T-helper 9 cell (primary cell): ENCODE measurements at places on chromosomes 7 and 10.

- DNase-seq: no peak
These were observed 12.5 kb upstream of the LYZL1 start for GRCh38 chr10:29276251-29276850.

DNA sequence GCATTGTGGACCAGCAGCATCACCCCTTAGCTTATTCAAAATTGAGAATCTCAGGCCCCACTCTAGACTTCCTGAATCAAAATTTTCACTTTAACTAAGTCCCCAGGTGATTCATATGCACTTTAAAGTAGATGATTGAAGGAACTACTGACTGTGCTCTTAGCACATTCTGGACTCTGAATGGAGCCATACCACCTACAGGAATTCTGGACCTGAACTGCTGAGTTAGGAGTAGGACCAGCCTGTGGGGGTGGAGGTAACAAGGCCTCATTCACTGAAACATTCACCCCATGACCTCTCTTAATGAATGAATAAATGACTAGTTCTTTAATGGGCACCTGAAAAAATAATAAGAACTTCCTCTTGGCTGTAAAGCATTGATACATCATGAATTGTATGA lies 7.3 kb downstream of the PDK4 start:
- no peak for DNase-seq

DNA sequence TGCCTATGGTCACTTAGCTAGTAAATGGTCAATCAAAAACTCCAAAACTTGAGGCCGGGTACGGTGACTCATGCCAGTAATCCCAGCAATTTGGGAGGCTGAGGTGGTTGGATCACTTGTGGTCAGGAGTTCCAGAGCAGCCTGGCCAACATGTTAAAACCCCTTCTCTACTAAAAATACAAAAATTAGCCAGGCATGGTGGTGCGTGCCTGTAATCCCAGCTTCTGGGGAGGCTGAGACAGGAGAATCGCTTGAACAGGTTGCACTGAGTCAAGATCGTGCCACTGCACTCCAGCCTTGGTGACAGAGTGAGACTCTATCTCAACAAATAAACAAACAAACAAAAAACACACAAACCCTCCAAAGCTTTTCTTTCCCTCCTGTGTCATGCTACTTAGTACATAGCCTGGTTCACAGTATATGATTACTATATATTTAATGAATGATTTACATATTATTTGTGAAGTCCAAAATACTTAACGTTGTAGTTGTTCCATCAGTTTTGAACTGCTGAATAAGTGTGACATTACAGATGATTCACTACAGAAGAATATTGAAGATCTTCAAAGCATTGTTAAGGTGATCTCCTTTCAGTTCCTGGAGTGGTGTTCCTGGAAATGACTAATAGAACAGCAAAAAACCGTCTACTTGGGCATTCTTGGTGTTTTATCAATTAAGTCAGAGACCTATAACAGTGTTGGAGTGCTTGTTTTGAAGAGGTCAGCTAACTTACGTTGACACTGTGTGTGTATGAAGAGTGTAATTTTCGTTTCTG lies 72.9 kb downstream of the ADK start:
- DNase-seq: no peak

DNA sequence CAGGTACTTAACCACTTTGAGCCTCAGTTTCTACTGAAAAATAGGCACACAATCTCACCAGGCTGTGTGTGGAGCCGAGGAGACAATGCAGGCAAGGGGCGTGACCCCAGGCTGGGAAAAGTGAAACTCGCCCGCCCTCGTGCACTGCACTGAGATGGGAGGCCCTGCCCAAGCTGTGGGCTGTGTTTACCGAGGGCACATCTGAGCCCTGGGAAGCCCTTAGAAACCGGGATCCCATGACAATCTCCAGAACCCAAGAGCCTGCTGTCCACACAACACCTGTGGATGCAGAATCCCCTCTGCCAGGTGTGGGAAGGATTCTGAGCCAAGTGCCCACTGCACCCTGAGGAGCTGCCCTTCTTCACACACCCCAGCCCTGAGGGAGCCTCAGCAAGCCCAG lies 198.3 kb downstream of the GRID1 start:
- DNase-seq: no peak

- no peak for DNase-seq
These were observed 123.9 kb upstream of the FAM171A1 start for GRCh38 chr10:15494850-15495506.

DNA sequence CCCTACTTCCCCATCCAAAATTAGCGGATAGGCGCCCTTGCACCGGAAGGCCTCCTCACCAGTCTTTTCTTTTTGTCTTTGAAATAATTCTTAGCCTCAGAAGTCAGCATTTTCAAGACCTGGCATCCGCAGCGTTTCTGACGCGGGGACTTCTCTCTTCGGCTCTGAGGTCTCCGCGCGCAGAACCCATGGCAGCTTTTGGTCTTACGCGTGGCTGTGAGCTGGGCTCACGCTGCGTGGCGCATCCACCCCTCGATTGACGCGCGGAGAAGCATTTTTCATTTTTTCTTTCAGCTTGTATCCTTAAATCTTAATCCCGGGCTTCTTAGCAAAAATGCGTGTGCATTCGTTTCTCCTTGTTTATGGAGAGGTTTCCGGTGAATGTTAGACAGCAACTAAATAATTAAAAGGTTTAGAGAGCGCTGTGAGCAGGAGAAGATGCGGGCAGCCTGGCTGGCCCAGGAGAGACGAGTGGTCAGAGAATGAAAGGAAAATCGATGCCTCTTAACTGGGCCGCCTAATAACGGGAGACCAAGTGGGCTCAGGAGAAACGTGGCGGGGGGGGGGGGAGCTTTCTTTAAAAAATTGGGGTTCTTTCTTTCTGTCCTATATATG lies 2.0 kb upstream of the GATA3 start:
- no peak for DNase-seq

DNA sequence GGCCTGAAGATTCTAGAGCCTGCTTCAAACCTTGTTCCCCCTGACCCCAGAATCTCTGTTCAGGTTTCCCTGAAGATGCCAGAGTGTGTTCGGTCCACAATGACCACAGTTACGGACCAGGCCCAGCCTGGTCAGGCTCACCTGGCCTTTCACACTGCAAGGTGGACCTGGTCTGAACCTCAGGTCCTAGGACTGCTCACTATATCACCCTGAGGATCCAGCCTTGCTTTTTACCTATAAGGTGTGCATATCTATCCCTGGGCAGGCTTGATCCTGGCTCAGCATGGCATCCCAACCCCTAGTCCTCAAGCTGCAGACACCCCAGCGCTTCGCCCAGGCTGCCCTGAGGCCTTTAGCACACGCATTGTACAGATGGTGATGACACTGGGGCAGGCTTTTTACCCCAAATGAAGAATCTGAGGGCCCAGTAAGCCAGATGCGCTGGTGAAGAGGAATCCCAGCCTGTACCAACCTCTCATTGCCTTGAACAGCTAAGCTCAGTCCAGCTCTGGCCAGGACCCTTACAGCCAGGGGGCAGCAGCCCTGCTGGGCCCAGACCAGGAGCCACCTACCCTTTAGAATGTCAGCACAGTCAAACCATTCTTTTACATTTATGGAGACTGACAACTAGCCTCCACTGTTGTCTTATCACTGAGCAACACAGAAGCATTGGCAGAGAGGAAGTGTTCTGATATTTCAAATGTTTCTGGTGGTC lies 28.0 kb downstream of the MAT1A start:
- no peak for DNase-seq

- DNase-seq: no peak
These were observed 463.6 kb downstream of the ZWINT start for GRCh38 chr10:55897490-55897921.

GRCh38 chr10:113060201-113061053 lies 110.4 kb downstream of the TCF7L2 start:
- no peak for DNase-seq

GRCh38 chr7:117225536-117225935 lies 97.3 kb downstream of the WNT2 start:
- DNase-seq: no peak

GRCh38 chr10:52074505-52075026 lies 239.5 kb upstream of the DKK1 start:
- DNase-seq: no peak

DNA sequence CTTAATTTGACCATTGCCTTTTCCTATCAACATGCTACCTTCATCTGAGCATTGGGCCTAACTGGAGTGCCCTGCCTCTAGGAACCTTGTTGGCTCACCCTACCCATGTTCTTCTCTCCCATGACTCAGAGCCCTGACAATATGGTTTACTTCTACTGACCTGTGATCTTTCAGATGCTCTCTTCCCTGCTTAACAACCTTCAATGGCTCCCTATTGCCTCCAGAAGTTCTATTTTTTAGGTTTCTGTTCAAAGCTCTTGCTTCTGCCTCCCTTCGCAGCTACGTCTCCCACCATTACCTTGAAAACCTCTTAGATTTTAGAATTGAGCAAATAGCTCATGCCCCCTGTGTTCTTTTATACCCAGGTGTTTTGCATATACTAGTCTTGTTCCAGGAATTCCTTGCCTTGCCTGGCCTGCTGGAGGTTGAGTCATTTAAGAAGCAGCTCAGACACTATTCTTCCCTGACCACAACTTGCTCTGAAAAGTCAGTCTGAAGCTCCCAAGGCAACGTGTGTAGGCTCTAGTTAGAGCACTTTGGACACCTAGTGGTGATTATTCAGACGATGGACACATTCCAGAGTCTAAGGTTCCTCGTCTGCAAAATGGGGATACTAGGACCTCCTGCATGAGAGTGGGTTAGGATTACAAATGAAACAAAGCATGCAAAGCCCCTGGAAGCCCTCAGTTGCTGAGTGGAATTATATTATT lies 64.4 kb upstream of the EMX2 start:
- DNase-seq: no peak

GRCh38 chr7:36310897-36311296 lies 78.8 kb upstream of the ANLN start:
- DNase-seq: no peak

- no peak for DNase-seq
These were observed 16.7 kb upstream of the ABCC2 start for GRCh38 chr10:99765672-99766301.

- DNase-seq: no peak
These were observed 282.6 kb downstream of the SKIDA1 start for GRCh38 chr10:21242915-21243314.

GRCh38 chr10:7491949-7492659 lies 81.3 kb upstream of the SFMBT2 start:
- no peak for DNase-seq

GRCh38 chr7:52857367-52857766 lies 178.1 kb upstream of the POM121L12 start:
- no peak for DNase-seq

DNA sequence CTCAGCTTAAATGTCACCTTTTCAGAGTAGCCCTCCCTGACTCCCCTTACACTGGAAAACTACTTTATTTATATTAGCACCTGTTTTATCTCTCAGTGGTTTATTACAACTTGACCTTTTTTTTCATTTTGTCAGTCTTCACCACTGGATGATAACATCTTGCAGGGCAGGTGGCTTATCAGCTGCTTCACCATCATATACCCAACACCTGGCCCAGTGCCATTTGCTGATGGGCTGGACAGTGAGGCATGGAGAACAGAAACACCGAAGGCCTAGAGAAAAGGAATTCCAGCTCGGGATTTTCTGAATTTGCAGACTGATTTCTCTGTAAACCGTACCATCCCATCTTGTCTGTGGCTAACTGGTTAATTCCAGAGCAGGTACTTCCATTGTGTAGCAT lies 48.5 kb downstream of the SORCS3 start:
- DNase-seq: no peak

- no peak for DNase-seq
These were observed 2.2 kb downstream of the GTF2IRD1 start for GRCh38 chr7:74455928-74456327.

DNA sequence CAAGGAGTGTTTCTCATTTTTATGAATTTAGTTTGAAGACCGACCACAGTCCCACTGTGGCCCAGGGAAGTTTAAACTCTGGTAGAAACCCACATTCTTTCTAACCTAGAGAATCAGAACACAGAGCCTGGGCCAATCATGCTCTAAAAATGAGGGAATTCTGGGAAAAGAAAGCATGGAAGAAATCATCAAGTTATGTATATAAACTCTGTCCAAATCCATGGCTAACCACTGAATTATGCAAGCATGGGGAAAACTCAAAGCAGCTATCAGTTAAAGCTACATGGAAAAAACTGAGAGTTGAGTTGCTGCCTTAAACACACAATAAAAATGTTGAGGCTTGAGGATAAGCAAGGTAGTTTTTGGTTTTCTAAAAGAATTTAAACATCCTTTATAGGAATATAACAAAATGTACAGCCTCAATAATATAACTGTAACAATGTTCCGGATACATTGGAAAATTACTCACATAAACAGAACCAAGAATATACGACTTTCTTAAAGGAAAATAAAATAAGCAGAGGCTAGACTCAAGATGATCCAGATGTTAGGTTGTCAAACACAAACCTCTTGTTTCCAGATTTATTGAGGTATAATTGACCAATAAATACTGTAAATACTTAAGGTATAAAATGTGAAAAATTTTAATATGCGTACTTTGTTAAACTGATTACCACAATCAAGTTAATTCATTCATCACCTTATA lies 311.2 kb upstream of the GNAI1 start:
- DNase-seq: no peak

- no peak for DNase-seq
These were observed 63.0 kb downstream of the VAX1 start for GRCh38 chr10:117075064-117075463.

GRCh38 chr10:125023862-125024496 lies 82.1 kb downstream of the ZRANB1 start:
- DNase-seq: no peak

DNA sequence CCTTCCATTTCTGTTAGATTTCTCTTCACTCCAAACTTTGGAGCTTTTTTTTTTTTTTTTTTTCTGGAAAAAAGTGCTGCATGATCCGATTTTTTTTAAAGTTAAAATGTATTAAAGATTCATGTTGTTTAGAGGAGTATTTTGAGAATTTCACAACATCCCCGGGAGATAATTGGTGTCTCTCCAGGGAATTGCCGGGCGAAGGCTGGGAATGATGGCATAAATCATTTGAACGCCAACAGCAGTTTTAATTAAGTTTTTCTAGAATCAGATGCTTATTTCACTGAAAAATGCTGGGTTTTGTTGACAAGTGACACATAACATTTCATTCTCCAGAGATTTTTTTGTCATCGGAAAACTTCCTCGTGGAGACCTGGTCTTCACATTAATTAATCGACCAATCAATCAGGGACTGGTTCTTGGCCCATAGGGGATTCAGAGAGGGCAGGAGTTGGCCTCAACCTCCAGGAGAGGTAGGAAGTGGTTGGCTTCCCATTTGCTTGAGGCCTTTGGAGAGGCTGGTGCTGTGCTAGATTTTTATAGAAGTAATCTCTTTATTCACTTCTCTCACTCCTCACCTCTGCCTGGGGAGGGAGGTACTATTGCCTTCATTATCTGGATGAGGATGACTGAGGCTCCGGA lies 439.4 kb downstream of the TYW1 start:
- no peak for DNase-seq

- DNase-seq: no peak
These were observed 15.9 kb downstream of the C10orf90 start for GRCh38 chr10:126654579-126654978.

GRCh38 chr7:28132959-28133870 lies 47.4 kb downstream of the JAZF1 start:
- DNase-seq: no peak

GRCh38 chr7:144487901-144488300 lies 84.4 kb upstream of the NOBOX start:
- no peak for DNase-seq

- no peak for DNase-seq
These were observed 63.8 kb upstream of the DOCK1 start for GRCh38 chr10:126841341-126841895.
